ENCODE measurements at places on chromosomes 6 and 20. TPM values are rescaled to one million over a fixed set of nuclear protein-coding genes. Genes with fewer than 3 reads are reported as not detected.

The HTR1B gene
- not detected for total RNA-seq

The ARFGEF3 gene
- total RNA-seq = 3.0 TPM

The ZBP1 gene
- not detected for total RNA-seq

GRCh38 chr6:125013938-125014660, 51.9 kb downstream of the RNF217 start:
- DNase-seq = no peak

DNA sequence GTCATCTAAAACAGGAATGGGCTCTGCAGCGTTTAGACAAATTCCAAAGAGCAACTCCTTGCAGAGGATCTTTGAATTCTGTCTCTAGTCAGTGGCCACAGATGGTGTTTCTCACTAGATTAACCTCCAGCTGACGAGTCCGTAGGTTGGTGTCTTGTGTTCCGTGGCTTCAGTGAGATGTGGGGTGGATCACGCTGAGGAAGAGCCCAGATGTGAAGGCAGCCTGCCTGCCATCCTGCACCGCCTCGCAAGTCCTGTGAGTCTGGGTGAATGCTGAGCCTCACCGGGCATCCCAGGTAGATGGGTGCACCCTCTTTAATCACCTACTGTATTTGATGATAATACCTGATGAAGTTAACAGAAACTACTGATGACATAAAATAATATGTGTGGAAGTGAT, 70.4 kb downstream of the THBS2 start:
- no peak for DNase-seq

DNA sequence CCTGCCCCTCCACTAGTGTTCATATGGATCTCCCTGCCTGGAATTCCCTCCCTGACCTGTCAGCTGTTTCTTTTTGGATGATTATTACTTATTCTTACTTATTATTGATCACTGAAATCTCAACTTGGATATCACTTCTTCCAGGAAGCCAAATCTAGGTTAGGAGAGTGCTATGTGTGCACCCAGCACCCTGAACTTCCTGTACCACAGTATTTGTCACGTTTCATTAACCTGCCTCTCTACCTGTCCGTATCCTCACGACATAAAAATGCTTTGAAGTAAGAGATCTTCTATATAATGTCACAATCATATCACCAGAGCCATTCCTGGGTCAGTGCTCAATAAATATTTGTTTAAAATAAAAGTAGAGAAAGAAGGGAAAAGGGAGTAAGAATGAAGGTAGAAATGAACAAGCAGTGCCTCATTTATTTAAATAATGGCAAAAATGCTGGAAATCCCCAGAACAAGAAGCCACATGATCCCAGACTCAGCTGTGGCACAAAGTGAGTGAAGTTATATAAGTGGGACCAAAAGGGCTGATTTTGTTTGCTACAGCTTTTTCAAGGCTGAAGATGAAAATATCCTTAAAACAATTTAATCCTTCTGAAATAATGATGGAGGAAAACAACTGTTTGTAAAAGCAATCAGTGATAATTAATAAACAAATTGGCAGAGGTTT, 88.0 kb upstream of the MANEA start:
- no peak for DNase-seq

DNA sequence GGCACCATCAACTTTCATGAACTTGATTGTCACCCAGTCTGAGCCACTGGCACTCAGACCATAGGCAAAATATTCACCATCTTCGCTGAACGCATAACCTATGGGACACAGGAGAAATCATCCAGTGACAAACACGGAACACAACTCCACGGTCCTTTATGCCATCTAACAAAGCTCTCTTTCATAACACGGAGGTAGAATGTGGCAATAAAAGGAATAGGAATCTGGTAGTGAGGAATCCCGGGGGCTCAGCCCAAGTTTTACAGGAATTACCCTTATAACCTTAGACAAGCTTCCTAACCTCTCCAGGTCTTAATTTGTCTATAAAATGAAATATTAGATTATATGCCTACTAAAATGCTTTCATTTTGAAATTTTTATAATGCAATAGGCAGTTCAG, 29.4 kb downstream of the PREP start:
- no peak for DNase-seq

DNA sequence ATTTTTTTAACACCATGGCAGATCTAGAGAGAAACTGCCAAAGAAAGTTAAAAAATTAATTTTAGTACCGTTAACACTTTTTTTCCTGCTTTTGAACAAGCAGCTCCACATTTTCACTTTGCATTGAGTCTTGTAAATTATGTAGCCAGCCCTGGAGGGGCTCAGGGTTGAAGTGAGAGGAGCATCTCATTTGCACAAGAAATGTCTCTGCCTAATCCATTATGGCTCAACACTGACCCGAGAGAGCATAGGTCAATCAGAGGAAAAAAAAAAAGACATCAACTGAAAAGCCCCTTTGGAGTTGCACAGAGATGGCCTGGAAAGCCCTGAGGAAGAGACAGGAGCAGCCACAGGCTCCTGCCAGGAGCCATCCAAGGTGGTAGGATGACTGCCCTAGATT, 4.3 kb upstream of the SLPI start:
- DNase-seq = no peak

DNA sequence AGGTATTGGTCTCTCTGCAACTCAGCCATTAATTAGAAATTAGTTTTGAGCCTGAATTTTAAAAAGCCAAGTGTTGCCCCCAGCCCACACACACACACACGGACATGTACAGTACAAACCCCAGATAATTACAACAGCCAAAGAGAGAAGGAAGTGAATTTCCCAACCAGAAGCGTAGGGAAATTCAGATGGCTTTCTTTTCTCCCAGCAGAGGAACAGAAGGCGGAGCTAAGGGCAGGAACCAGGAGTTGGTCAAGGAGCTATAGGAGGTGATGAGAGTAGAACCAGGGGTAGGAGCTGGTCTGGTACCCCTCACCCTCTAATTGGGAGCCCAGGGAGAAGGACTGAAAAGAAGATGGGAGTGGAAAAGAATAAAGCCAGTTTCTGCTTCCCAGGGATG, 3.9 kb upstream of the ZBTB9 start:
- no peak for DNase-seq

- DNase-seq = peak; percentile 74
Observed at GRCh38 chr20:10674684-10675449, 1.1 kb upstream of the JAG1 start.

Measured in uterus (tissue), 4 donors.